ENCODE measurements at places on chromosomes 5 and 9. TPM values are rescaled to one million over a fixed set of nuclear protein-coding genes. Genes with fewer than 3 reads are reported as not detected.
A peak's percentile ranks its signal among the peaks of the same experiment; 100 is the strongest.

- no peak for DNase-seq
These were observed 566.5 kb upstream of the ZNF462 start for GRCh38 chr9:106296426-106296825.

GRCh38 chr9:32405506-32405905 is 21.1 kb downstream of the ACO1 start:
- no peak for DNase-seq

- DNase-seq: no peak
These were observed 3.3 kb upstream of the SMC5 start for GRCh38 chr9:70255486-70255885.

DNA sequence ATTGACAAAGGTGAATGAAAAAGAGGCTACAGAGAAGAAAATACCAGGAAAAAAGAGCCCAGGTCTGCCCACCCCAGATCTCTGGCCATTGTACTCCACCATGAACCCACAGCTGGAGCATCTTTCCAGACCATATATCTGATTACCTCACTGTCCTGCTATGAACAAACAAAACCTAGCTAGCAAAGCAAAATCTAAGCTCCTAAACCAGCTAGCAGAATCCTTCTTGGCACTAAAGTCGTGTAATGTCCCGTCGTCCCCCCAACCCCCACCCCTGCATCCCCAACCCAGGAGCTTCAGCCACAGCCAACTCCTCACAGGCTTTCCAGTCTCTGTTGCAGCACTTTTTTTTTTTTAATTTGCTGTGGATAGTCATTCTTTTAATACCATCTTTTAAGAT is 2.5 kb downstream of the C1QTNF3 start:
- DNase-seq: no peak

GRCh38 chr9:96398582-96399324 is 15.2 kb upstream of the SLC35D2 start:
- no peak for DNase-seq

DNA sequence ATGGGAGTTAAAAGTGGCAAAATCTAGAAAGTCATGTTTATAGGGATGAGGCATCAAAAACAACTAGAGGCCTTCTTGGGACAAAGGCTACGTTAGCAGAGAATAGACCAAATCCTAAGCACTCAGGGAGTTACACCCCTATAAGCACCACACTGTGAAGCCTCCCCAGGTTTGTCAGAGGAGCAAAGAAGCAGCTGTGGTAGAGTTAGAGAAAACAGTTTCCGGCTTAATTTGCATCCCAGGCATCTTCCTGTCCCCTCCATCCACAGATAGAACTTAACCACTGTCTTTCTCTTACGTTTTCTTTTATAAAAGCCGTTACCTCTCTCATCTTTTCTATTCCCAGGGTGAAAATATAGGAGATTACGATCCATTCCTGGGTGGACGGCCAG is 188.6 kb upstream of the KLF9 start:
- DNase-seq: no peak

- DNase-seq: no peak
These were observed 149.2 kb downstream of the GNA14 start for GRCh38 chr9:77498891-77499290.

DNA sequence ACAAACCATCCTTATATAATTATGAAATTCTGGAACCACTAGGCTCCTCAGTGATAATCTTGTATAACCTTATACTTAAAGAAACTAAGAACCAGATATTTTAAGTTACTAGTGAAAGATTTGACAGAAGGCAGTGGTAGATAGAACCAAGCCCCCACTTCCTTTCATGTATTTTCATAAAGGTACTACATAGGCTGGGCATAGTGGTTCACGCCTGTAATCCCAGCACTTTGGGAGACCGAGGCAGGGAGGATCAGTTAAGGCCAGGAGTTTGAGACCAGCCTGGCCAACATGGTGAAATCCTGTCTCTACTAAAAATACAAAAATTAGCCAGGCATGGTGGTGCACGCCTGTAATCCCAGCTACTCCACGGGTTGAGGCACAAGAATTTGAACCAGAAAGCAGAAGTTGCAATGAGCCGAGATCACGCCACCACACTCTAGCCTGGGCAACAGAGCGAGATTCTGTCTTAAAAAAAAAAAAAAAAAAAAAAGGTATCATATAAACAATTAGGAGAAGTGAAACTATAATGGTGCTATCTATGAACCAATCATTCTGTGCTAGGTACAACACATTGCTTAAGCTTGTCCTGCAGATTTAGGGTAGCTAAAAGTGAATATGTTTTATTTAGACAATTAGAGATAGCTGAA is 27.9 kb upstream of the DTWD2 start:
- DNase-seq: no peak

DNA sequence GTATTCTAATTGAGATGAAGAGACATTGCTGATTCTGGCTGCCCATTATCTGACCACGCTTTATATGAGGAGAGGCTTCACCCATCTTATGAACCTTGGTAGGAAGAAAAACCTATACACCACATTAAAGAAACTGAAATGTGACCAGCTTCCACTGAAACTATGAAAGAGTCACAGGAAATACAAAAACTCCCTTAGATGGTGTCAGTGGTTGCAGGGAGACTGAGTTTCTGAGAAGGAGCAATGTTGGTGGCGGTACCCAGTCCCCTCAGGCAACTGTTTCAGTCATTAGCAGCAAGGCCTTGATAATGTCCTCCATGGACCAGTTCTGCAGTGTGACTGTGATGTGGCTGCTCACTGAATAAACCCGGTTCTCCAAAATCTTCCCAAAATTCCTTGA is 110.5 kb upstream of the FTMT start:
- no peak for DNase-seq

DNA sequence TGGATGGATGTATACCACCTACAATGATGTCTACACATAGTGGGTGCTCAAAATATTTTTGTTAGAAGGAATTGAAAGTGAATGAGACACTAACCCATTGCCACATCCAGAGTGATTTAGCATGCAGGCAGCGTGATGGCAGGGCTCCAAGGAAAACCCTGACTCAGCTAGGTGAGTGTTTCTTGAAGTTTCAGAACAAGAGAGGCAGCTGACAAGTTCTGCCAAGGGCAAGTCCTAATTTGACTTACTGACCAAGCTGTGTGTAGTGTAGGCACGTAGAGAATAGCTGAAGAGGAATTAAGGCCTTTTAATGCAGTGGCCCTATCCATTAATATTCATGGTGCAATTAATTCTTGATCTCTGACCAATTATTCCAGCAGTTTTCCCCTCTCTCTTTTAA is 107.8 kb upstream of the ATP10B start:
- peak; percentile 21 for DNase-seq

- DNase-seq: no peak
These were observed 228.2 kb downstream of the MAN2A1 start for GRCh38 chr5:109917966-109918365.

GRCh38 chr5:91311697-91312501 is 71.2 kb downstream of the ARRDC3 start:
- peak; percentile 26 for DNase-seq

DNA sequence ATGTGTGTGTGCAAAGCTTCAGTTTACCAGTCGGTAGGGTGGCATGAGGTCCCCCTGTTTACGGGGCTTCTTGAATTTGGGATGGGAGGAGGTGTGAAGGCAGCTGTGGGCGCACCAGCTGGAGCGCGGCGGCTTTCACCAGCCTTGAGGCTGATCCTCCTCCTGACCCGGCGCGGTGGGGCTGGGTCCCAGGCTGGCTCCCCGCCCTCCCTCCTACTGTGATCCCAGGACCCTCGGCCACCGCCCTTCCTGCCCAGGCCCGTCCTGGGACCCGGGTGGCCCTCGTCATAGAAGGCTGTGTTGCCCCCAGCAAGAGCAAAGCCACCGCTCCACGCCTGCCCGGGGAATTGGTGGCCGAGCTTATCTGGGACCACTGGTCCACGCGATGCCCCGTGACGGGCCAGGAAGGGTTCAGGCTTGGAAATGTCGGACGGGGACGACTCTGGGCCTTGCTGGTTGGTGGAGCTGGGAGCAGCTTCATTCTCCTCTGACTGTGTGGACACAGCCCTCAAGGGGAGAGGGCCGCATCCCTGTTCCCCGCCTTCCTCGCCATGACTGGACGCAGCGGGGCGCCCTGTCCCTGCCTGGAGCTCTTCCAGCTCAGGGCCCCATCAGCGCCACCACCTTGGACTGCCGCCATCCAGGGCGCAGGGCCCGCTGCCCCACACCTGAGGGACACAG is 271.1 kb upstream of the IRX1 start:
- DNase-seq: no peak

Gene SELENOP
- polyA plus RNA-seq: 11.2 TPM

Gene GFI1B
- polyA plus RNA-seq: not detected

Gene CD72
- 0.66 TPM for polyA plus RNA-seq

Gene HARS2
- 40.3 TPM for polyA plus RNA-seq

Gene INPP5E
- polyA plus RNA-seq: 4.4 TPM
